ENCODE measurements at places on chromosomes 11 and 22.

GRCh38 chr11:130531061-130531460 lies 82.6 kb downstream of the ADAMTS15 start:
- no peak for DNase-seq

DNA sequence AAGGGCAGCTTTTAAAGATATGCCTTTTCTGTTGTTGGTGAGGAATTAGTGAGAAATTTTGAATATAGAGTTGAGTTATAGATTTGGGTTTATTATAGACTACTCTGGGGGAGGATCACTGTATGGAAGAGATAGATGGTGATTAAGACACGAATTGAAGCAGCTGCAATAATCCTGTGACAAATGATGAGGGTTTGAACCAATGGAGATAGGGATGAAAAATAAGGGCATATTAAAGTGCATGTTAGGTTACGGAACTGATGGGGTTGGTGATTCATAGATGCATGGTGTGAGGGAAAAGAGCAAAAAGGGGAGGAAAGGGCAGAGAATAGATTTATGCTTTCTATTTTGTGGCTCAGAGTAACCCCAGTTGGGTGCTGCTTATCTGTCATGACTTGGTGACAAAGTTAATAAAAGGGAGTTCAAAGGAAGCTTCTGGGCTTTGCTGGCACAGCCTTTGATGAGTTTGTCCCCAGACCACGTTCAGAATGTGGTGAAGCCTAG lies 11.8 kb downstream of the C11orf87 start:
- DNase-seq, result no peak

- DNase-seq, result peak; percentile 34
Observed at GRCh38 chr22:32880893-32881596, 79.5 kb downstream of the TIMP3 start.

DNA sequence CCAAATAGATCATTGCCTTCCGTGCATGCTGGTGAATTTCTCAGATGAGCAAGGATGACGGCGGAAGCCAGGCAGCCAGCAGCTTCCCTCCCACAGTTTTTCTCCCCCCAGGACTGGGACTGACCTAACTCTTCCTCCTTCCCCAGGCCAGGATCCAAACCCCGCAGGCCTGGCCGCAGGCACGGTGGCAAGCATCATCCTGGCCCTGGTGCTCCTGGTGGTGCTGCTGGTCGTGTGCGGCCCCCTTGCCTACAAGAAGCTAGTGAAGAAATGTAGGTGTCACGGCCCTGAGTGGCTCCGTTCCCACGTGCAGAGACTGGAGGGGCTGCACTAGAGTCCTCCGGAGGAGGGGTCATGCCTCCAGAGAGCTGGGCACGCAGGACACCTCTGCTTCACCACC lies 20.5 kb downstream of the CD5 start:
- no peak for DNase-seq

GRCh38 chr11:16365581-16366228 lies 9.4 kb upstream of the SOX6 start:
- DNase-seq, result no peak

DNA sequence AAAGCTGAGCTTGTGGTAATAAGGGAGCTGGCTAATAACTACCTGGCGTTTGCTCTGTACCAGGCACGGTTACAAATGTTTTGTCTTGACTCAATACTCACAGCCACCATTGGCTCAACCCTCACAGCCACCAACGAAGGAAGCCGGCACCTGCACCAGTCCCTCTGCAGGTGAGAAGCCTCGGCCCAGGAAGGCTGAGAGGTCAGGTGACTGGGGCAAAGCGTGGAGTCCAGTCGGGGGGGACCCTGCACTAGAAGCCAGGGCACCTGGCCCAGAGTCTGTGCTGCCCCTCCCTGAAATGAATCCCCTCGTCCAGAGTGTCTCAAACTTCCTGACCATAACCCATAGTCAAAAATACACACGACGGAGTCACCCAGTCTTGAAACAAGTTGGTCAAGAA lies 90.1 kb downstream of the PHF21B start:
- no peak for DNase-seq

GRCh38 chr11:97729546-97730272 lies 1291.0 kb upstream of the CNTN5 start:
- DNase-seq, result no peak

- DNase-seq, result peak; percentile 52
Observed at GRCh38 chr22:38843657-38844314, at the start of gene NPTXR. Gene NPTXR (minus strand): TSS chr22:38844028.

DNA sequence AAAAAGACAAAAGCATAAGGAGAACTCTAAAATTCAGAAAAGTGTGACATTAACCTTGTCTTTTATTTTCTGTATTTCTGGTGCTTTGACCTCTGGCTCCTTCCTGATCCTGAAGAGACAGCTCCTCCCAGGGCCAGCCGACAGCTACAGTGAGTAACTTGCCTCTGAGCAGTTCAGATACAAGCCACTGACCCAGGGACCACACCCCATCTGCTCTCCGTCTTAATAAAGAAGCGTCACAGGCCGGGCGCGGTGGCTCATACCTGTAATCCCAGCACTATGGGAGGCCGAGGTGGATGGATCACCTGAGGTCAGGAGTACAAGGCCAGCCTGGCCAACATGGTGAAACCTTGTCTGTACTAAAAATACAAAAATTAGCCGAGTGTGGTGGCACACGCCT lies 6.5 kb downstream of the MLC1 start:
- no peak for DNase-seq

GRCh38 chr11:78019808-78020207 lies 3.3 kb downstream of the KCTD14 start:
- DNase-seq, result peak; percentile 69

DNA sequence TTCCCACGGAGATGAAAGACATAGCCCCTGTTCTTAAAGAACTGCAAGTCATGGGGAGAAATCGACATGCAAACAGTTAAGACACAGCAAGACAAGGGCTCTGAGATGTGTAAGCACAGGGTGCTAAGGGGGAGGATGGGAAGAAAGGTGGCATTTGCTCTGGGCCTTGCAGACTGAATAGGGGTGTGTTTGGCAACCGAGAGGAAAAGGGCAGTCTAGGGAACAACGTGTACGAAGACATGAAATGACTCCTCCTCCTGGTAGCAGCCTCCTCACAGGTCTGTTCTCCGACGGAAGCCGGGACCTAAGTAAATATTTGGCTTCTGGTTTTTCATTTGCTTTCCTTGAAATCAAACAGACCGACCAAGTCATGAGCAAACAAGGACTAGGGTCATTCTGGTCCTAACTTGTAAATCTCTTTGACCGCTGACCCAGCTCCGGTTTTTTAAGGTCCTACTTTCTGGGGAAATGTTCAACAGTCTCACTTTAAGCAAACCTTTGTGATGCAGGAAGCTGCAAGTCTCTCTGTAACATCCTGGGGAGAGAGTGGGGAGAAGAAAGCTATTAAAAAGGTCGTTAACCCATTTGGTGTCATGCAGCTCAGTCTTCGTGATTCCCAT lies 19.7 kb downstream of the NNMT start:
- peak; percentile 14 for DNase-seq

GRCh38 chr22:18024956-18025720 lies 777 bp upstream of the MICAL3 start:
- DNase-seq, result no peak

DNA sequence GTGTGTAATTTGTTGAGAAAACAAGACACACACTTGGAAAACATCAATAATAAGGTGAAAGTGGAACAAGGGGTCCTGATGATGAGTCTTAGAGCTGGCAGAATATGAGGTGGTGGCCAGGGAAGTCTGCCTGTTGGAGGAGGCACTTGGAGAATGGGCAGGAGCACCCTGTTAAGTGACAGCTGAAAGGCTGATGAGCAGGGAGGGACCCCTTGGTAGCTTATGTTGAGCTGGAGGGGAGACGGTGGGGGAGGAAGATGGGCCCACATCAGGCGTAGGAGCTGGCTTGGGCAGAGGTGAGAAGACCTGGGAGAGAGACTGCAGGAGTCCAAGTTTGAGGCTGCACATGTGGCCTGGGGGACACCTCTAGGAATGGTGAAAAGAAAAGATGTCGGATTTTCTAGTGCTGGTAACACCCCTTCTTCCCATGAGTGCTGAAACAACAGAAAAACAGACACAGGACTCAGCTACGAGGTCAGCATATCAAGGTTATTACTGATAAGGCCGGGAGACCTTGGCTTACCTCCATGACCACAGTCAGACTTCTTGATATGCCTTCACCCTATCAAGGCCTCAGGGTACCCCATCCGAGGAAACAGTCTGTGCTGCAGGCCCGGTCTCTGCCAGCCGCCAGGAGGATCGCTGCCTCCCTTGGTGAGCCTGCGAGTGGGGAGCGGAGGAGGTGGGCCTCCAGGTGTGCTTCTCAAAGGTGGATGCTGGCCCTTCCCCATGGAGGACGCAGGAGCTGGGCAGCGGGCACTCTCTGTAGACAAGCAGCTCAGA lies 14.3 kb upstream of the C11orf96 start:
- DNase-seq, result no peak

DNA sequence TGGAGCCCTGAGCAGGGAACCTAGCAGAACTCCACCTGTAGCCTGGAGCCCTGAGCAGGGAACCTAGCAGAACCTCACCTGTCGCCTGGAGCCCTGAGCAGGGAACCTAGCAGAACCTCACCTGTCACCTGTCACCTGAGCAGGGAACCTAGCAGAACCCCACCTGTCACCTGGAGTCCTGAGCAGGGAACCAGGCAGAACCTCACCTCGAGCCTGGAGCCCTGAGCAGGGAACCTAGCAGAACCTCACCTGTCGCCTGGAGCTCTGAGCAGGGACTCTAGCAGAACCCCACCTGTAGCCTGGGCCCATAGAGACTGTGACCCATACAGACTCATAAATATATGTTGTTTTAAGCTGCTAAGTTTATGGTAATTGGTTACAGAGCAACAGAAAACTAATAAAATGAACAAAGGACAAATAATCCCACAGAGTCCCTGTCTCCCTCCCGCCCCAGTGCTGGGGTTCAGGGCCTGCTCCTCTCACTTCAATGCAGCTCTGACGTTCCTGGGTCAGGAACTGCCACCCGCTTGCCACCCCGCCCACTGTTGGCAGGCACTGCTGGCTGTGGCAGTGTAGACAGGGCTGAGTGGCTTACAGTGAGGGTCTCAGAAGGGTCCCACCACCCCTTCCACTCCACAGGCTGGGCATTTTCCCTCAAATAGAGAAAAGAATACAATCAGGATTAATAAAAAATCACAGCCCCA lies 259.1 kb downstream of the TBC1D22A start:
- no peak for DNase-seq

GRCh38 chr22:28600546-28601143 lies 79.0 kb downstream of the TTC28 start:
- peak; percentile 58 for DNase-seq

DNA sequence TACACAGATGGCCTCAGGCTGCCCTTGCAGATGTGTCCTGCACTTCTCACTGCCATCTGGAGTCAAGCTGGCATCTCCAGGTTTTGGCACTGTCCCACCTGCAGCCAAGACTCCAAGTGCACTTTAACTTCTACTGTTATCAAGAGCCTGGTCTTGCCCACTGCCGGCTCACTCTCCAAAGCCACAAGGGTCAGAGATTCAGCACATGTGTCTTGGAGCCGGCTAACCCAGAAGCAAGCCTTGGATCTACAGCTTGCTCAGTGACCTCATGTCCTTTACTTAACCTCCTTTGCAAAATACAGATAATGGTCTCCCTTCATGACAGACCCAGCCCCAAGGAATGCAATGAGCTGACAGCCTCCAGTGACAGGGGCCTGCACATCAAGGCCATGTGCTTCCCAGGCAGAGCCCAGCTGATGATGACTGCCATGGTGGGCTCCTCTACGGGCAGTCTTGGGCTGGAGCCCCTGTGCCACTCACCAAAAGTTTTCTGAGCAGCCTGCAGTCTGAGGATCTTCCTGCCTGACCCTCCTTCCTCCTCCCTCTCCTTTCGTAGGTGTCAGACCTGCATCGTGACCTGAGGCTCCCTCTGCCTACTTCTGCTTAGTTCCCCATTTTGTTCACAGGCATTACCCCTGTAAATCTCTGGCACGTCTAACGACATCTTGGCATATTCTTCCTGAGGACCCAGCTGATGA lies 9.0 kb downstream of the TP53AIP1 start:
- no peak for DNase-seq

- DNase-seq, result no peak
Observed at GRCh38 chr11:100769165-100769564, 82.1 kb downstream of the ARHGAP42 start.

DNA sequence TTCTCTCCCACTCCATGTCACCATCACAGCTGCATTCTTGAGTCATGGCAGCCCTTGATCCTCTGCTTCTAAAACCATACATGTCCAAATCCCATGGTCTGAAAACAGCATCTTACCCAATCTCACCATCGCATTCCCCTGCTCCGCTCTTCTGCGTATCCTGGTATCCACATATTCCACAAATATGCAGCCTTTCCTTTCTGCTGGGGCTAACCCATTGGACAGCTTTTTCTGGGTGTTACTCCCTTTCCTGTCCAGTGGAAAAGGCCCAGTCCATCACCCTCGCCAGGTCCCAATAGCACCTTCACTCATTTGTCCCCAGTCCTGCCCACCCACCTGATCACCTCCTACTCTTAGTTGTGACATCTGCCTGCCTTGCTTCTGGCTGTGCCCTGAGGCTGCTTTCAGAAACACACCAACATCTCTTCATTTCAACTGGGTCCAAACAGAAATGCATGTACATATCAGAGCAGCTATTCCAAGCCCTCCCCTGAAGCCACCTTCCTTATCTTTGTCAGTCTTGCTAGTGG lies 237.6 kb upstream of the TBCEL start:
- DNase-seq, result no peak

DNA sequence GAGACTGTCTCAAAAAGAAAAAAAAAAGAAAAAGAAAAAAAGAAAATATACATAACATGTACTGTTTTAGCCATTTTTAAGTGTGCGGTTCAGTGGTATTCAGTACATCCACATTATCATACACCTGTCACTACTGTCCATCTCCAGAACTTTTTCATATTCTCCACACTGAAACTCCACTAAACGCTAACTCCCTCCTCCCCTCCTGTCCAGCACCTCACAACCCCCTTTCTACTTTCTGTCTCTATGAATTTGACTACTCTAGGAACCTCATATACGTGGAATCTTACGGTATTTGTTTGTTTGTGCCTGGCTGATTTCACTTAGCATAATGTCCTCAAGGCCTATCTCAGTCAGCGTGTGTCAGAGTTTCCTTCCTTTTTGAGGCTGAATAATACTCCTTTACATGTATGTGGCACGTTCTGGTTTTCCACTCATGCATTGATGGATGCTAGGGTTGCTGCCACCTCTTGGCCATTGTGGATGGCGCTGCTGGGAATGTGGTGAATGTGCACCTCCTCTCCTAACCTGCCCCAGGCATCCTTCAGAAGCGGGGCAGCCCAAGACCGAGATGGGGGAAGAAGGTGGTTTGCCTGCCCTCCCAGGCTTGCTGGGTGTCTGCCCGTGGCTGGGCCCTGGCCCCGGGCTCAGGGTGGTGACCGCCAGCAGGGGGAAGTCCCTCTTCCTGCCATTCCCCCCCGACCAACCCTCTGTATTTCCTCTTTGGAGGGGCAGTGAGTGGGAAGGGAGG lies 60.5 kb downstream of the BCR start:
- peak; percentile 74 for DNase-seq

DNA sequence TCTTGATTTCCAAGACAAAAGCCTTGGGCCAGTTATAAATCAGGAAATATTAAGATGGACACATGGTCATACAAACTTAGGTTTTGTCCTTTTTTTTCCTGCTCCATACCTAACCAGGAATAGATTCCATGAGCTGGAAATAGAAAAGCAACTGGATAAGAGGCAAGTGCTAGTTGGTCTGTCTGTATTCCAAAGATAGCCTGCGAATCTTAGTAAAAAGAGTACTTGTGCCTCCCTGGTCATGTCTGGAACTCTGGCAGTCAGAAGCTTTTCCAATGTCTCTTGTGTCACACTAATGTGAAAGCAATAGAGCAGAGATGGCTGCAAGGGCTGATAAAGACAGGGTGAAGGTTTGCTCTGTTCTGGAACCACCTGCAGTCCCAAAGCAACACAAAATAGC lies 590.2 kb upstream of the ANO5 start:
- DNase-seq, result no peak
